ENCODE measurements at places on chromosomes 5 and 9. TPM values are rescaled to one million over a fixed set of nuclear protein-coding genes. Genes with fewer than 3 reads are reported as not detected.

The NDFIP1 gene
- total RNA-seq, result 53.3 TPM

The SV2C gene
- not detected for total RNA-seq

The BTNL9 gene
- total RNA-seq, result 1.2 TPM

The TLE1 gene
- 82.6 TPM for total RNA-seq

The PAEP gene
- total RNA-seq, result 0.45 TPM

The PCDHGC5 gene
- total RNA-seq, result not detected

The WNT8A gene
- not detected for total RNA-seq

The PCDHGA10 gene
- total RNA-seq, result not detected

The C8G gene
- 2.4 TPM for total RNA-seq

The ZBTB5 gene
- total RNA-seq, result 6.5 TPM

The RPP25L gene
- 44.9 TPM for total RNA-seq

The CCDC183 gene
- total RNA-seq, result 0.44 TPM

The CLTB gene
- 145 TPM for total RNA-seq

The DIPK1B gene
- 8.7 TPM for total RNA-seq

The SLC27A6 gene
- 0.06 TPM for total RNA-seq

The OR1Q1 gene
- total RNA-seq, result not detected

The FBLL1 gene
- 0.08 TPM for total RNA-seq

The MUSK gene
- total RNA-seq, result not detected

The ENTR1 gene
- 54.8 TPM for total RNA-seq

The ANGPTL2 gene
- not detected for total RNA-seq

The FOXD4L4 gene
- total RNA-seq, result not detected

The DBH gene
- total RNA-seq, result not detected

The SAXO1 gene
- total RNA-seq, result not detected

The INSL6 gene
- not detected for total RNA-seq

The TMEM167A gene
- total RNA-seq, result 77.7 TPM

The ADAMTS16 gene
- total RNA-seq, result 1.4 TPM

The PFN3 gene
- total RNA-seq, result not detected

The PIP5K1B gene
- total RNA-seq, result not detected
